Hypothalamus (tissue), 51 donors: ENCODE measurements at places on chromosomes 6 and 20.

- no peak for DNase-seq
Observed at GRCh38 chr6:153099636-153100035, 31.4 kb downstream of the RGS17 start.

GRCh38 chr20:35662551-35662950 is 2.1 kb downstream of the CPNE1 start:
- DNase-seq: no peak

GRCh38 chr20:18138266-18138582 is 561 bp downstream of the KAT14 start:
- DNase-seq: no peak

- no peak for DNase-seq
Observed at GRCh38 chr6:152184917-152185574, 377.6 kb downstream of the ESR1 start.

DNA sequence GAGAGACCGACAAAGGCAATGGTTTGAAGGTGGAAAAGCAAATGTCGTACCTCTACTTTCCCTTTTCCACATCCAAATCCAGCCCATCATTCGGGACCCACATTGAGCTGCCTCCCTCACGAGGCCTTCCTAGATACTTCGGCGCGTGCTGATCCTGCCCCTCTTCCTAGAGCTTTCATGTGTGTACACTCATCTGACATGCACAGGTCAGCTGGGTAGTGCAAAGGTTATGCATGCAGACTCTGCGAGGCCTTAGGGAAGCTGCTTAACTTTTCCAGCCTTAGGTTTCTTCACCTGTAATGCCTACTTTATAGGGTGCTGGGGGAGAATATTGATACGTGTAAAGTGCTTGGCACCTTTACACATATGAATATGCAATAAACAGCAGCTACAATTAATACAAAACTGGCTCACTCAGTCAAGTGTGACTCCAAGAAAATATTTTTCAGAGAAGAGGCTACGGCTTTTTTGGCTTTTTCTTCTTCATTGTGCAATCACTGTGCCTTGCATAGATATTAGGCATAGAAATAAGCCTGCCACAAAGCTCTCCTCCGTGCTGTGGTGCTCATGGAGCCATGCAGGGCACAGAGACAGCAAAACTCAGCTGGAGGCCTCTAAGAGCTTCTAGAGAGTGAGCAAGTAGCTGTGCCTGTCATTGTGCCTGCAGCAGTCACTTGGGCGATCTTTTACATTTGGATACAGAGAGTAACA is 3.6 kb upstream of the MANBAL start:
- DNase-seq: no peak

DNA sequence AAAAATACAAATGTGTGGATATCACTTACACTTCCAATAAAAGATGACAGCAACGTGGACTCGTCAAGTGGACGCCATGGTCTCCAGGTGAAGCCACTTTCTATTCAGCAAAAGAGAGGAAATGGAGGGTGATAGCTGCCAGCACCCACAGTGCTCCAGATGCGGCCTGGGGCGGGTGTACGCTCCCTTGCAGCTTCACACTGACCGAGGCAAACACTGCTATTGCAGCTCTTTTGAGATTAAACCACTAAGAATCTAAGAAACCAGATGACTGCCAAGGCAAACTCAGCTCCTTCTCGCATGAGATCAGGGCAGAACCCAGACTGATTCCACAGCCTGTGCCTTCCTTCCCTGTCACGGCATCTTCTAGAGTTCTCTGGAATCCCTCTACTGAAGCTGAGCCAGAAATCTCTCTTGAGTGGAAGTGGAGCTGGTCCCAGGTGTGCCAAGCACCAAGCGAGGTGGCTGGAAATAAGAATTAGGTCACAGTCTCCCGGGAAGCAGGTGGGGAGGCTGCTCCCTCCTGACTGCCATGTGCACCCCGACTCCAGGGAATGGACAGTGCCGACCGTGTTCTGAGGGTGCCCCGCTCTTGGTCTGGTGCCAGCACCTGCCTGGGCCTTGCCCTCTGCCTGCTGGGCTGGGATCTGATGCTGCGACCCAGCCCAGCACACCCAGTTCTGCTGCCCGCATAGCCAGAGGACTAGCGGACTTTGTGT is 90.1 kb upstream of the AFDN start:
- no peak for DNase-seq

- no peak for DNase-seq
Observed at GRCh38 chr6:160134779-160135547, 13.3 kb downstream of the SLC22A1 start.

DNA sequence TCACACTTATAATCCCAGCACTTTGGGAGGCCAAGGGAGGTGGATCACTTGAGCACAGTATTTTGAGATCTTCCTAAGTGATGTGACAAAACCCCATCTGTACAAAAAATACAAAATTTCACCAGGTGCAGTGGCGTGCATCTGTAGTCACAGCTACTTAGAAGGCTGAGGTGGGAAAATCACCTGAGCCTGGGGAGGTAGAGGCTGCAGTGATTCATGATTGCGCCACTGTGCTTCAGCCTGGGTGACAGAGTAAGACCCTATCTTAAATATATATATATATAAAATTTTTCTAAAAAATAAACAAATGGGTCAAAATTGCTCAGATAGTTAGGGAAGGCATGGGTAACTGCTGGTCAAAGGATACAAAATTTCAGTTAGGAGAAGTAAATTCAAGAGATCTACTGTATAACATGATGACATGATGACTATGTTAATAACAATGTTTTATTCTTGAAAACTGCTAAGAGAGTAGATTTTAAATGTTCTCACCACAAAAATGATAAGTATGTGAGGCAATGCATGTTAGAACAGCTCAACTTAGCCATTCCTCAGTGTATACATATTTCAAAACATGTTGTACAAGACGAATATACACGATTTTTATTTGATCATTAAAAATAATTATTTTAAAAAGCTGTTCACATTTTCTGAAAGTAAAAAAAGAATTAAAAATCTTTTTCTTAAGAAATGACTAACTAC is 24.4 kb downstream of the TBC1D32 start:
- DNase-seq: no peak

- DNase-seq: no peak
Observed at GRCh38 chr6:111979633-111980032, 74.3 kb upstream of the CCN6 start.

GRCh38 chr20:63530788-63531160 is 6.4 kb downstream of the PTK6 start:
- no peak for DNase-seq

- no peak for DNase-seq
Observed at GRCh38 chr20:63522091-63522868, 1.7 kb downstream of the PPDPF start.

DNA sequence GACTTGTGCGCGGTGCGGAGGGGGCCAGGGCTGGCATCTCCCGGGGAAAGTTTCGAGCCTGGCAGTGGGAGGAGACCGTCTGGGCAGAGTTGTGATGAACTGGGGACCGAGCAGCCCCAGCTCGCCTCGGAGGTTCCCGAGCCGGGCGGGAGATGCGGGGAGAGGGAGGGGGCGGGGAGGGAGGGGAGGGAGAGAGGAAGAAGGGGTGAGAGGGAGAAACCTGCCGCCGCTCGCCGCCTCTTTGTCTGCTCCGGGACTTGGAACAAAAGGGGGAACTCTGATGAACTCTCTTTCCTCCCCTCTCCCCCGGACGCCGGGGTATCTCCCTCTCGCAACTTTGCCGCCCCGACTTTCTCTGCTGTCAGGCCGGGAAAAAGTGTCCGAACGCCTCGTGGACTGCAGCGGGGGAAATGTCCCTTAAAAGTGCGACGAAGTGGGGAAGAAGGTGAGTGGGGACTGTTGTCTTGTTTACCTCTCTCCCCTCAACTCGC is 72.7 kb downstream of the SOX4 start:
- DNase-seq: no peak

GRCh38 chr6:144316862-144317195 is 31.7 kb downstream of the UTRN start:
- DNase-seq: no peak

DNA sequence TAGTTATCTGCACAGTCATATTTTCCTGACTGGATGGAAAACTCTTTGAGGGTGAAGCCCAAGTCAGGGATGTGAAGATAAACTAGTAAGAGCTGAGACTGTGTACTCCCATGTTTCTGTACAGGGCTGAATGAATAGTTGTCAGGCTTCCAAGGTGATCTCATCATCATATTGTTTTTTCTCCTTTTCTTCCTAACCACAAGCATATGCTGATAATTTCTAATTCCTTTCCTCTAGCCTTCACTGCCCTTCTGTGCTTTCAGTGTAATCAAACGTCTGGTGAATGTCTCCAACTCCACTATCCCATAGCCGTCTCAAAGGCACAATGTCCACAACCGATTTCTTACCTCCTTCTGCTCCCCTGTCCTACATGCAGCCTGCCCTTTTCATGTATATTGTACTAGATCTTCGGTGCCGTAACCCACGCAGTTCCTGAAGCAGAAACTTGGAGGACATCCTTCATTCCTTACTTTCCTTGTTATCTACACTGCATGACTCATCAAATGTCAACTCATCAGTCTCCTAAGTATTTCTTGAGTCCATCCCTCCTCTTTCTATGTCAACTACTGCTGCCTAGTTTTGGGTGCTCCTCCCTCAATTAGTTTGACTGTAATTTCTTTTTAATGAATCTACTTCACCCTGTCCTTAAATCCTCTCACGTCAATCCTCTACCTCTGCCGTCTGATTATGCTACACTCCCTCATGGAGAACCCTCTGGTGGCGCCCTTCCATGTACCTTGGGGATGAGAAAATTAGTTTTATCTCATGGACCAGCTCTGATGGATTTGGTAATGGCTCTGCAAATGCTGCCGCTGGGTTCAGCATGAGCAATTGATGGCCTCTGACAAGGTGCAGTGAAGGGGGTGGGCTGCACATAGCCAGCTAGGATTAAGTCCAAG is 21.9 kb downstream of the NCOA7 start:
- no peak for DNase-seq

DNA sequence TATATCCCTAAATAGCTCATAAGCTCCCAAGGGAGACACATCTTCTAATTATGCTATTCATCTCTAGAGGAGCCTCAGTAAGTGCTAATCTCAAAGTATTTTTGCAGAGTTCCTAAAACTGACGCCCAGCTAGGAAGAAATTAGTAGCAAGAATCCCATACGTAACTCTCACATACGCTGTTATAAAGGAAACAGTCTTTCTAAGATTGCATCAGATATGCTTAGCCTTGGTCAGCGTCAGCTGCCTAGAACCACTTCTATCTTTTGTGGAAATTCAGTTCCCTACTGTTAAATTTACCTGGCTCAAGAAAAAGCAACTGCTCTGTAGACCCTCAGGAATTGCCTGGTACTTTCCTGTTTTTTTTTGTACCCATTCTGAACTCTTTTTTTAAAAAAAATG is 13.6 kb downstream of the RIPOR2 start:
- DNase-seq: no peak

- DNase-seq: no peak
Observed at GRCh38 chr6:154590756-154591155, 80.3 kb upstream of the CNKSR3 start.

DNA sequence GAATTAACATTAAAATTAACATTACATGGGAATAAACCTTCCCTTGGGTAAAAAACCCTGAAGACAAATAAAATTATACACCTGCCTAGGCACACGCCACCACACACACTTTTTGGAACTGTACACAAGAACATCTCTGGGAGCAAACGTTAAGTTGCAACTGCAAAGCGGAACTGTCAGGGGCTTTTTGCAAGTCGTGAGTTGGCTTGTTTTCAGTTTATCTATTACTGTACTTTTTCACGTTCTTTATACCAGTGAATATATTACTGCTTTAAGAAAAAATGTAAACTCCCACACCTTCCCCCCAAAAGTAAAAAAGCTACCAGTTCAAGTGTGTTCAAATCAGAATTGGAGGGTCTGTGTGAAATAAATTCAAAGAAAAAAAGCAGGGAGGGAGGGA is 65.5 kb upstream of the NFATC2 start:
- DNase-seq: no peak

DNA sequence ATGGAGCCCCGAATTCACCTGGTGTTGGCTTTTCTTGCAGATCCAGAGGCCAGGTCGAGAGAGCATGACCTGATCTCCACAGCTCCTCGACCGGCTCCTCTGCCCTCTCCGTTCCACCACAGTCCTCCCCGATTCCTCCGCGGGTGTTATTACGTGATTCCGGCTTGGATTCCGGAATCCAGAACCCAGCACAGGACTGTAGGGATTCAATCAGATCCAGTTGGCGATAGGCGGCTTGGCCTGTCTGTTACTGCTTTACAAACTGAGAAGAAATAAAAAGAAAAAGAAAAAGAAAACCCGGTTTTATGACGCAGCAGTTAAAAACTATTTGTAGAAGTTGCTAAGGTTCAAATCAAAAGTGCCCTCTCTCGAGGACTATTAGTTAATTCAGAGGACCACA is 222.7 kb downstream of the EYA2 start:
- DNase-seq: no peak

DNA sequence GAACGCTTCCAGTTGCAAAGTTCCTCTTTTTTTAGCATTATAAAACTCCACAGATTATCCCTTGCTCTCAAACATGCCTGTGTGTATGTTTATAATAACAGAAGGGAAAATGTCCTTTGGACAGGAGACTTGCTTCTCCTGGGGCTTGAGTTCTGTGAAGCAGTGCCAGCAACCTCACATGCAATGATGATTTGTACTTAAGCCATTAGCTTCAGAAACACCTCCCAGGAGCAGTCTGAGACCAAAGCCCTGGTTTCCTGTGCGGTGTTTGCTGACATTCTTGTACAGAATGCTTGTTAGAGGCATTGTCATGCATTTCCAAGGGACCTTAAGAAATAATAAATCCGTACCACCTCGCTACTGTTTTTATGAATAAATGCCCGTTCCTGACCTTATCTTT is 752.8 kb downstream of the CBLN4 start:
- DNase-seq: no peak

DNA sequence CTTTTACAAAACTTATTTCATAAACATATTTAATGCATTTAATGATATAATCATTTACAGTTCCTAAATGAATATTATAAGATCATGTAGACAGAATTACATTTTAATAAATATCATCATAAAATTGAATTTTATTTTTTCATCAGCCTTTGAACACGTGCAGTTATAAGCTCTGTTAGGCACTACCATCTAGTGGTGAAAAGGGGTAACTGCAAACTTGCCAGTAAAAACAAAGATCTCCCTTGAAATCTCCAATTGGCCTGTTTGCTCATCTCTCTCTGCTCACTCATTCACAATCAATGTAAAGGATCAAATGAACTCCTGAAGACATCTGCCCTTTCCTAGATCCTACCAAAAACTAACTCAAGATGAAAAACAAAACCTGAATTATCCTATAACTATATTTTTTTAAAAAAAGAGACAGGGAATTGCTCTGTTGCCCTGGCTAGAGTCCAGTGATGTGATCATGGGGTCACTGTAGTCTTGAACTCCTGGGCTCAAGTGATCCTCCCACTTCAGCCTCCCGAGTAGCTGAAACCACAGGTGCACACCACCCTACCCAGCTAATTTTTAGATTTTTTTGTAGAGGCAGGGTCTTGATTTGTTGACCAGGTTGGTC is 31.7 kb downstream of the SAMHD1 start:
- DNase-seq: no peak

DNA sequence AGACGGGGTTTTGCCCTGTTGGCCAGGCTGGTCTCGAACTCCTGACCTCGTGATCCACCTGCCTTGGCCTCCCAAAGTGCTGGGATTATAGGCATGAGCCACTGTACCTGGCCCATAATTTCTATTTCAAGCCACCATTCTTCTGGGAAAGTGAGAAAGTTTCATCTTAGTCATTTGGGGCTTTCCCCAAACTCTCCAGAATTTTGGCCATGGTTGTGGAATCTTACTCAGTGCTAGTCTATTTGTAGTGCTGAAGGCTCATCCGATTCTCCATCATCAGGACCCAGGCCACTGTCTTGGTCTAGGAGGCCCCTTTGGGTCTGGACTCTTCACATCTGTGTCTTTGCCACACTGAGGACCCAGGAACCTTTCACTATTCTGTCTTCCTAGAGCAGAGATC is 164.9 kb downstream of the EYA2 start:
- DNase-seq: no peak

GRCh38 chr6:14502551-14502950 is 385.0 kb downstream of the CD83 start:
- DNase-seq: no peak
